ENCODE measurements at places on chromosomes 3 and 15. TPM values are rescaled to one million over a fixed set of nuclear protein-coding genes. Genes with fewer than 3 reads are reported as not detected.

CCDC33 gene
- total RNA-seq: 15.4 TPM

SLC30A4 gene
- total RNA-seq: 2.7 TPM

CCDC39 gene
- total RNA-seq: not detected

GPR62 gene
- total RNA-seq: not detected

TICRR gene
- total RNA-seq: 23.6 TPM
